ENCODE measurements at places on chromosomes 5 and 9.

DNA sequence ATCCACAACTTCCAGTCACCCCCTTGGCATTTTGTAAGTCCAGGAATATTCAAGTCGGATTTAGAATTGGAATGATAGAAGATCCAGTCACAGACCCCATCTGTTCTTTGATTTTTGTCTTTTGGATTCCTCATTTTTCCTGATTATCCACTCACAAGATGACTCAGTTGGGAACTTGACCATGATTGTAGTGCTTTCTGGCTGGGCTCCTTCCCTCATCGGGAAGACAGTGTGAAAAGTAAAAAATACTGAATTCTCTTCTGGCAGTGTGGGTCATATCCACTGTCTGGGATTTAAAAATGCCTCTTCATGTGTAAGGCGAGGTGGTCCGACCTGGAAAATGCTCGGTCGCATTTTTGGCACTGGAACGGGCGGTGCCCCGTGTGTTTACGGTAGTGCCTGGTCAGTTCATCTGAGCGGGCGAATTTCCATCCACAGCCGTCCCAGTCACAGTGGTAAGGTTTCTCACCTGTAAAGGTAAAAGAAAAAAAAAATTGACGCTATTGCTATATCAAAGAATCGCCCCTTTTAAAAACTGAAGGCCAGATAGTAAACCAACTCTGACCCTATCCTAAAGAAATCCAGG is 4.0 kb downstream of the KLF4 start:
- no peak for DNase-seq

GRCh38 chr5:148939676-148940075 is 113.3 kb downstream of the ADRB2 start:
- DNase-seq = no peak

- no peak for DNase-seq
Measured at GRCh38 chr9:130905125-130905901, 8.7 kb upstream of the QRFP start.

DNA sequence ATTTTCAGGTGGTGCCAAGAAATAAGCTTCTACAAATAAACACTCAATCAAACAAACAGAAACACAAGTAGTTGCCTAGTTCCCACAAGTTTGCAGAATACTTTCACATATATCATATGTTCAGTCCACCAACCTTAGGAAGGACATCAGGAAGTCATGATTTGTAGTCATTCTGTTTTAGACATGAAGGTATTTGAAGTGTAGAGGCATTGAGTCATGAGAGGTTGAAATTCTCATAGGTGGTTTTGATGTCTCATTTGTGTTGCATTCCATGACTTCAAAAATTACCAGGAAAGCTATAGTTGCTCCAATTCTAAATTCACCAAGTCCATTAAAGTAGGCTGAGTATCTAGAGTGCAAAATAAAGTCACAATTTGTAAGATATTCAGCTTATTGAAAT is 159.0 kb downstream of the KCTD16 start:
- DNase-seq = no peak

DNA sequence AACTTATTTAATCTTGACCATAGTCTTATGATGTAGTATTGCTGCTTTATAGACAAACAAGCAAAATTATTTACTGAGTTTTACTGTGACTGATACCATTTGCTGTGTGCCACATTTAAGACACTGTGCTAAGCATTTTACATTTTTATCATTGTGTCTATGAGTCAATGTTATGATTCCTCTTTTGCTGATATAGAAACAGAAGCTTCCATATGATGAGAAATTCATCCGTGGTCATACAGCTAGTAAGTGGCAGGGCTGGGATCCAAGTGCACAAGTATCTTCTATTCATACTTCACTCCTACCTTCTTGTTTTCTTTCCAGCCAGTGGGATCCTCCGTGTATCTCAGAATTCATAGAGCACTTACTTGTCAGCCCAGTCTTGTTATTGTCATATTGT is 17.1 kb upstream of the IFNK start:
- no peak for DNase-seq

Data from left renal cortex interstitium (tissue), 4 donors.